WERI-Rb-1 (cell line): ENCODE measurements at places on chromosomes 11 and 22.
A peak's percentile ranks its signal among the peaks of the same experiment; 100 is the strongest.

GRCh38 chr11:69301455-69302401 is 7.8 kb downstream of the MYEOV start:
- no peak for DNase-seq

GRCh38 chr22:30262917-30263741 is 3.5 kb downstream of the OSM start:
- peak; percentile 83 for DNase-seq

- peak; percentile 3 for DNase-seq
Observed at GRCh38 chr11:1927848-1928469, 8.5 kb downstream of the TNNT3 start.

- DNase-seq, result no peak
Observed at GRCh38 chr11:56495117-56495516, 3.9 kb upstream of the OR5M8 start.

DNA sequence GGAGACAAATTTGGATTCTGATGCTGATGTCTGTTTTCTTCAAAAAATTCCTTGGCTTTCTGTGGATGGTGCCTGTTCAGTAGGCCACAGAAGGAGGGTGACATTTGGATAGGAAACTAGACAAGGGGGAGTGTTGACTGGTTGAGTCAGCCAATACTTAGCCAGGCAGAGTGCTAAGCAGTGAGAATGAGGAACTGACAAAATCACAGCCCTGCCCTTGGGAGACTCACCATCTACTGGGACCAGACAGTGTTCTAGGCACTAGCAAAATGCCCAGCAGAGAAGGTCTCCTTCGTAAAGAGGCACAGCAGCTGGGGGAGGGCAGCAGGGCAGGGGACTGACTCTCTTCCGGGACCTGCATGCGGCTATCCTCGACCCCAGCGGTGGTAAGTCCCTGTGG is 190.2 kb downstream of the DSCAML1 start:
- no peak for DNase-seq

DNA sequence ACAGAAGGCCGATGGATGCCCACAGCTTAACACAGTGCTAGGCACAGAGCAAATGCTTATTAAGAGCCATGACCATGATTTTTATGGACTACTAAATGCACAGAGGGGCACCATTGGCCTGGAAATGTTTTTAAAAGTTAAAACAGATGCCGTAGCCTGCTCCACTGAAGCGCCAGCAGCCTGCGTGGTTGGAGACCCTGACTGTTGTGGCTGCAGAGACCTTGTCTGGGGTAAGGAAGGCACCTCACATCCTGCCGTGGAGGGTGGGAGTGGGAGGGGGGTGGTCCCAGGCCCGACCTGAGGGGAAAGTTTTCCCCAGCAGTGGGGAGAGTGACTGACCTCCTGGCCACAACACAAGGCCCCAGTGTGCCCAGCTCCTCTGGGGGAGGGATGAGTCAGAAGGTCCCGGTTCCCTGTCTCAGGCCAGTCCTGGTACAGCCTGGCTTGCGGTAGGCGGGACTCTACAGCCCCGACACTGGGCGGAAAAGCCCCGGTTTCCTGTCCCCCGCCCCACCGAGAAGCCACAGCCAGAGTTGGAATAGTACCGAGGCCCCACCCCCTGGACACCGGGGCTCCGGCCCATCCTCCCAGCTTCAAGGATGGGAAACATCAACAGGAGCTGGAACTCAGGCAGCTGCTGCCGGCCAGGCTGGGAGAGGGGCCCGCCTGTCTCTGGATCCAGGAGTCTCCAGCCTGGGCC is 7.0 kb downstream of the CHST1 start:
- DNase-seq, result peak; percentile 78

DNA sequence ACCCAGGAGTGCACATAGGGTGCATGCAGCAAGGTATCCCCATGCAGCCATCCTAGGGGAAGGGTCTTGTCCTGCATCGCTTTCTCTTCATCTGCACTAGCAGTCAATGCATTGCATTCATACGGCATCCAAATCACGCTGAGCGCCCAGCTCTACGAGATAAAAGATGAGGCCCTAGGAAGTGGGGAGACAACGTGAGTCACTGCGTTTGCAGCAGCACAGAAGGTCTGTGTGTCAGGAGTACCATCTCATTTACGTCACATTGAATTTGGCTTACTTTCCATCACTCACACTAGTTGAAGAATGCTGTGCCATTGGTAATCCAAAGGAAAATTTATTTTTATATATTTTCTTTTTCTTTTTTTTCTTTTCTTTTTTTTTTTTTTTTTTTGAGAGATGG is 2.5 kb upstream of the ST14 start:
- no peak for DNase-seq

DNA sequence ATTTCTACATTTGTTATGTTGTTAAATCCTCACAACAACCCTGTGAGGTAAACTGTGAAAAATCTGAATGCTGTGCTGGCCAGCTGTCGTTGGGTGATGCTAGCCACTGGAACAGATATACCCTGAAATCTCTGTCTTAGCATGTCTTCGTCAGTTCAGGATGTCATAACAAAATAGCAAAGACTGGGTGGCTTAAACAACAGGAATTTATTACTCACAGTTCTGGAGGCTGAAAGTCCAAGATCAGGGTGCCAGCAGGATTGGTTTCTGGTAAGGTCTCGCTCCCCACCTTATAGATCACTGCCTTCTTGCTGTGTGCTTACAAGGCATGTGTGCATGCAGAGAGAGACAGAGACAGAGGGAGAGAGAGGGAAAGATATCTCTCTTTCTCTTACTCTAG is 211.7 kb downstream of the C11orf91 start:
- no peak for DNase-seq
